ENCODE measurements at places on chromosomes 7 and 10. TPM values are rescaled to one million over a fixed set of nuclear protein-coding genes. Genes with fewer than 3 reads are reported as not detected.

FAM24B gene
- total RNA-seq: 4.1 TPM

TBRG4 gene
- 112 TPM for total RNA-seq

CCSER2 gene
- 19.1 TPM for total RNA-seq

RABGEF1 gene
- 46.7 TPM for total RNA-seq

GATA3 gene
- not detected for total RNA-seq

HOXA4 gene
- 1.4 TPM for total RNA-seq

ERVW-1 gene
- not detected for total RNA-seq

C7orf57 gene
- total RNA-seq: not detected

MYH16 gene
- not detected for total RNA-seq

MRLN gene
- not detected for total RNA-seq

STEAP4 gene
- 477 TPM for total RNA-seq

TDRD1 gene
- total RNA-seq: 3.3 TPM

GBX1 gene
- total RNA-seq: not detected

AKR1C1 gene
- total RNA-seq: 216 TPM

Measured in subcutaneous preadipocyte (primary cell).